ENCODE measurements at places on chromosomes 1 and 21.

- no peak for DNase-seq
Observed at GRCh38 chr1:33048426-33048825, 11.7 kb upstream of the AK2 start.

DNA sequence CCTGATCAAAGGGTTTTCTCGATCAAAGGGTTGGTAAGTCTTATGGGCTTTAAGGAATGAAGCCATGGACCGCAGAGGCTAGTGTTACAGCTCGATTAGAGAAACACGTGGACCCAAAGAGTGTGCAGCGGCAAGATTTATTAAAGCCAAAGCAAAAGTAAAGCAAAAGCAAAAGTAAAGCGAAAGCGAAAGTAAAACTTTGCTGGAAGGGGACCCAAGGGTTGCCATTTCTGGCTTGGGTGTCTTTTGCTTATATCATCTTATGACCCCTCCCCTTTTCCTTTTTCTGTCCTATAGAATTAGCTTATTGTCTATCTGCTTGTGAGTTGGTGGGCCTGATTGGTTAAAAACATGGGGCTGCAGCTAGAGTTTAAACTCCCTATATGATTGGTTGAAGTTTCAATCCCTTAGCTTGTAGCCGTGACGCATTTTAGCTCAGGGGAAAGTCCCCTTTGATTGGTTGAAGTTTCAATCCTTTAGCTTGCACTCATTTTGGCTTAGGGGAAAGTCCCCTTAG, 957.0 kb downstream of the AMY1C start:
- DNase-seq: no peak

- DNase-seq: no peak
Observed at GRCh38 chr1:205584732-205585131, 47.1 kb downstream of the ELK4 start.

- peak; percentile 33 for DNase-seq
Observed at GRCh38 chr1:2208309-2209239, 14.0 kb upstream of the FAAP20 start.

DNA sequence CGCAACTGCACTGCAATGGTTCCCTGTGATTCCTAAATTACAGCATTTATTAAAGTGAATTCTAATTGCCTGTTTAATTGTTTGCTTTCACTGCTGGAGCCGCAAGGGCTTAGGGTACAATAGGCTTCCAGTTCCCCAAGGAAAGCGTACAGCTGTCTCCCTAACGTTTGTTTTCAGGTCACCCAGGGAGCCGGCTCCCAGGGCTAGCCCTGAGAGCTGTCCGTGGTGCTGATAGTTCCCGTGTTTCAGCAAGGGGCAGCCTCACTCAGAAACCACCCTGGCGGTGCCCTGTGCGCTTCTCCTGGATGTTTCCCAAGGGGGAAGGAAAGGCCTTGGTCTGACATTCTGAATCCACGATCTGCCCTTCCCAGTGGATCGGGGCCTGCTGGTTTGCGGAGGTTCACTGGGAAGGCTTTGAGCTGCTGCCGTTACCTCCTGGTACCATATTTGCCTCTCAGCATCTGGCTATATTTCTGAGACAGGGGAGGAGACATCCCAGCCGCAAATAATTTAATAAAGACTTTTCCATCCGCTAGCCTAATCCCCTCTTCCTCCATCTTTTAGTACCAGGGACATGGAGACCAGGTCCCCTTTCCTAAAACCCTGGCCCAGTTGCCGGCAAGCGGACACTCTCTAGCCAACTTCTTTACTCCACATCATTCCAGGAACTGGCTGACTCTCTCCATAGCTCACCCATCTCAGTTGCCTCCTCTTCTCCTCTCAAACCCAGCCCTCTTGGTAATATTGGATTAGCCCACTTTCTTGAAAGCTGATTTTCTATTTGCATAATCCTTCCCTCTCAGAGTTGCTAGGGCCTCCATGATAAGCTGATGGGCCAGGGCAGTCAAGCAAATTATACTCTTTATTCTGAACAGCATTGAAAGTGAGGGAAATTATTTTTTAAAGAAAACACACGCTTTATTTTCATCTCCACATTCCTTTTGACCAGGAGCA, 149.0 kb downstream of the IGSF21 start:
- DNase-seq: no peak

DNA sequence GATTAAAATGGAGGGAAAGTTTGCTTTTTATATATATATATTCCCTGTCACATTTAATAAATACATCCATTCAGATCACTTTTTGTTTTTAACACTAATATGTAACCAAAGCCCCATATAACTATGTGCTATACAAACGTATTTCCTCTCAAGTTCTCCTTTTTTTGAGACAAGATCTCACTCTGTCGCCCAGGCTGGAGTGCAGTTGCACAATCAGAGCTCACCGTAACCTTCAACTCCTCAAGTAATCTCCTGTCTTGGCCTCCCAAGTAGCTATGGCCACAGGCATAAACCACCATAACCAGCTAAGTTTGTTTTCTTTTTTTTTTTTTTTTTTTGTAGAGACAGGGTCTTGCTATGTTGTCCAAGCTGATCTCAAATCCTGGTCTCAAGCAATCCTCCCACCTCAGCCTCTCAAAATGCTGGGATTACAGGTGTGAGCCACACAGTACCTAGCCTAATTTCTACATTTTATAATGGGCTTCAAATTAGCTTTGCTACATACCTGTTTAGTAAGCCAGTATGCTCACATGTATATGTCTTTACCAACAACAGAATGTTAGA, 120.0 kb downstream of the TGFBR3 start:
- DNase-seq: no peak

GRCh38 chr21:17660862-17661261, 48.2 kb upstream of the BTG3 start:
- DNase-seq: no peak
